ENCODE measurements at places on chromosomes 4 and X.

- no peak for DNase-seq
Observed at GRCh38 chrX:103794119-103794518, 17.5 kb downstream of the PLP1 start.

DNA sequence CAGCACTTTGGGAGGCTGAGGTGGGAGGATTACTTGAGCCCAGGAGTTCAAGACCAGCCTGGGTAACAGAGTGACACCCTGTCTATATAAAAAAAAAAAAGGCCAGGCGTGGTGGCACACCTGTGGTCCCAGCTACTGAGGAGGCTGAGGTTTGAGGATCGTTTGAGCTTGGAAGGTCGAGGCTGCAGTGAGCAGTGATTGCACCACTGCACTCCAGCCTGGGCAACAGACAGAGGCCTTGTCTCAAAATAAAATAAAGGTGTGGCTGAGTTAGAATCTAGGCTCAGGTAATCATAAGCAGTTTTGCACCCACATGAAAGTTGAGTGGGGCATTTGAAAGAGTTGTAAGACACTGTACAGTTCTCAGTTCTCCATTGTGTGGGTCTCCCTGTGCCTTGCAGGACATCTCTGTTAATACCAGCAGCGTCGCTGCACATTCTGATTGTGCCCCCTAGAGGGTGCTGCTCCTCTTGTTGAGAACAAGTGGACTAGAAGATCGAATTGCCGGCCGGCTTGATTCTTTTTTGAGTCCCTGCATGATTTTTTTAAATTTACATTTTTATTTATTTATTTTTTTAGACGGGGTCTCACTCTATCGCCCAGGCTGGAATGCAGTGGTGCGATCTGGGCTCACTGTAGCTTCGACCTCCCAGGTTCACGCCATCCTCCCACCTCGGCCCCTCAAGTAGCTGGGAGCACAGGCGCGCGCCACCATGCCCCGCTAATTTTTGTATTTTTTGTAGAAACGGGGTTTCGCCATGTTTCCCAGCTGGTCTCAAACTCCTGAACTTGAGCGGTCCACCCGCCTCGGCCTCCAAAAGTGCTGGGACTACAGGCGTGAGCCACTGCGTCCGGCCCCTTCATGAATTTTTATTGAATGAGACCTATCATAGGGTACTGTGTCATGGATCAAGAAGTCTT is 73.6 kb upstream of the RBMX start:
- DNase-seq = peak; percentile 17

- DNase-seq = no peak
Observed at GRCh38 chr4:141074098-141074878, 59.0 kb downstream of the RNF150 start.

DNA sequence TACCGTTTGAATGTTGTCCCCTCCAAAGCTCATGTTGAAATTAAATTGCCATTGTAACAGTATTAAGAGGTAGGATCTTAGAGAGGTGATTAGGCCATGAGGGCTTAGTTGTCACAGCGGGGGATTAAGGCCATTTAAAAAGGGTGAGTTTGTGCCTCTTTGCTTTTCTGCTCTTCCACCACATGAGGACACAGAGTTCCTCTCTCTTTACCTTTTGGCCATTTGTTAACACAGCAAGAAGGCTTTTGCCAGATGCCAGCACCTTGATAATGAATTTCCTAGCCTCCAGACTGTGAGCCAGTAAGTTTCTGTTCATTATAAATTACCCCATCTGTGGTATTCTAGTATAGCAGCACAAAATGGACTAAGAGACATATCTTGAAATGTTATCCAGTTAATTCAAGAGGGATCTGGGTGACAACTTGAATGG is 7.8 kb upstream of the HERC3 start:
- no peak for DNase-seq

- DNase-seq = no peak
Observed at GRCh38 chrX:16804923-16805464, 18.7 kb downstream of the TXLNG start.

DNA sequence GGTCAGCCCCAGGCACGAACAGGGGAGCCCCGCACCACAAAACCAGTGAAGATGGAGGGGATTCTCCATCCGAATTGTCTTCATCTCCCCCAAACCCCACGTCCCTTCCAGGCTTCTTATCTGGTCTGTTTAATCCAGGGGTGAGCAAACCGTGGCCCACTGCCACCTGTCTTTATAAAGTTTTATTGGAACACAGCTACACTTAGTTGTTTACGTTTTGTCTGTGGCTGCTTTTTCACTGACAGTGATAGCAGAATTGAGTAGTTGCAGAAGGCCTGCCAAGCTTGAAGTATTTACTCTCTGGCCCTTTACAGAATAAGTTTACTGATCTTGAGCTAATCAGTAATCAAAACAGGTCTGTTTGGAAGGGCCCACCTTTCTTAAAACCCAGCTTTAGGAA is 324.0 kb downstream of the ARHGAP10 start:
- DNase-seq = no peak

- DNase-seq = no peak
Observed at GRCh38 chrX:70359458-70359857, 63.7 kb upstream of the GDPD2 start.

- no peak for DNase-seq
Observed at GRCh38 chr4:59979061-59979460, 1221.1 kb upstream of the ADGRL3 start.

GRCh38 chr4:73751166-73751565 is 10.8 kb downstream of the CXCL8 start:
- DNase-seq = no peak

DNA sequence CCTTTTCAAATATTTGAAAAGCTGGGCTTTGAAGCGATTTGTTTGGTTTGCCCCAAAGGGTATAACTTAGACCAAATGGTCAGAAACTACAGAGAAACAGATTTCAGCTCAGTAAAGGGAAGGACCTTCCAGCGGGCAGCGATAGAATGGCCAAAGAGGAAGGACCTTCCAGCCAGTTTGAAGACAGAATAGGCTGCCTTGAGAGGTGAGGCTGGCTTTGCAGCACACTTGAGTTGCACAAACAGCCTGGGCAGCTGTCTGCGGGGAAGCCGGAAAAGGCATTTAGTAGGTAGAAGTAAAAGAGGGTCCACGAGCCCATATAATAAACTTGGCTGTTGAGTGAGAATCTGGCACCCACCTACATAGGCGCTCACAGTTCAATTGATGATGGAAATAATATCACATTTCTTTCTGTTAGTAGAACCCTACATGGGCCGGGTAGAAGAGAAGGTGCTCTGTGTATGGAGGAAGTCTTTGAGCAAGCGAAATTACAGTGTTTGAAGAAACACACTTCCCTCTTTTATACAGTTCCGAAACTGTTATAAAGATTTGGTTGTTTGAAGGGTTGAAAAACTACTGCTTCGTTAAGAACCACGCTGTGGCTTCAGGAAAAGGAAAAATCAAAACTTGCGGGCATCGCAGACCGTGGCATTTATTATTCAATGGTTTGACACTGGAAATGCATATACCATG is 75.0 kb upstream of the SORBS2 start:
- no peak for DNase-seq

GRCh38 chr4:122960611-122961000 is 38.2 kb upstream of the NUDT6 start:
- no peak for DNase-seq

DNA sequence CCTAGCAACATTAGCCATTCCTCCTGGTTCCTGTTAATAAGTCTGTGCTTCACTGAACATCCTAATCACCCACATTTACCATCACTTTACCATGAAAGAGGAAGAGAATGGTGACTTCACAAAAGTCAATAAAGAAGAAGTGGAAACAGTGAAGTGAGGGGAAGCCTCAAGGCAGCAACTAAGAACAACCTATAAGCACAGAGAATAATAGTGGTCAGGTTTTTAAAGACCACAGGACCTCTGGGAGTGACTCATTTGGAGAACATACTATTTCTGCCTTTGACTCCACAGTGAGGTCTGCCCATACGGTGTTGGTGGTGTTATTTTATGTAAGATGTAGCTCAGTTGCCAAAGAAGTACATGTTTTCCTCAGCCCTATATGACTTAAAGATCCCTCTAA is 86.0 kb upstream of the TET2 start:
- no peak for DNase-seq

DNA sequence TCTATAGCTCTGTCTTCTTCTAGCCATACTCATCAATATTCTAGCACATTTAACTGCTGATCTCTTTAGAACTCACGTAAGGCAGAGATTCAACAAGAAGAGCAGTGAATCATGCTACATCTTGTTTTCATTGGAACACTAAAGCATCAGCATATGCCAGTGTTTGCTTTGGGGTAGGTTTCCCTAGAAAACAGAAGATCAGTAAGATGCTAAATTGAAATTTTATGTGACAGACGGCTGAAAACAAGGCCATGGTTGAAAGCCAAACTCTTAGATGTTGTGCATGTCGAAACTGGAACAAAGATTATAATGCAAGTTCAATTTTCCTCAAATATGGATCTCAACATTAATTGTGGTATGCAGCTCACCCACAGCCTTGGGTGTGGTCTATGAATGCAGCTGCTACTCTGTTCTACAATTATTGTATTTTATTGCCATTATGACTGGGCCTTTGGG is 107.6 kb downstream of the PDLIM5 start:
- no peak for DNase-seq

DNA sequence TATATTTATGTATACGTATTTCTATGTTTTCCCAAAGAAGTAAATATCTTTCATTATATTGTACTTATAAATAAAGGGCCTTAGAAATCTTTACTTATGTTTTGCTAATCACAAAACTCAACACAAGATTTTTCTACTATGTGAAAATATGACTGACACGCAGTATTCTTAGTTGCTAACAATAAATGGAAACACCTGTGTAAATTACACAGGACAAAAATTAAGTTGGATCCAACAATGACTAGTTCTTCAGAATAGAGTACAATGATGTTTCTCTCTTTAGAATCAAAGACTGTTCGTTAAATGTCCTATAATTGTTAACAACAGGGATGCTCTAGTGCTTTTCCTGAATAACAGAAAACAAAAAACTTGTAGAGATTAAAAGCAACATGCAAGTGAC is 96.1 kb downstream of the PPP3CA start:
- DNase-seq = no peak

DNA sequence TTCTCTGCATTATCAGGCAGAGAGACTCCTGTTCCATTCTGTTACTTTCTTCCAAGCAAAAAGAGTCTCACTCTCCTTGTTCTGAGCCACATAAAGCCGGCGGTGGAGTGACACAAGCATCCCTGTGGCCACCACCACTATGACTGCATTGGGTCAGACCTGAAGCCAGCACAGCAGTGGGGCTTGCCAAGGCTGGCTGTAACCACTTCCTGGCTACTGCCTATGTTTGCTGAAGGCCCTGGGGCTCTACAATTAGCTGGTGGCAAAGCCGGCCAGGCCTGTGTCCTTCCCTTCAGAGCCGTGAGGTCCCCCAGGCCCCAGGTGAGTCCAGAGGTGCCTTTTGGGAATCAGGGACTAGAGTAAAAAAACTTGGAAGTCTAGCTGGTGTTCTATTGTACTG is 31.8 kb downstream of the PLAC8 start:
- no peak for DNase-seq

GRCh38 chr4:86626066-86626465 is 32.0 kb downstream of the PTPN13 start:
- DNase-seq = no peak

DNA sequence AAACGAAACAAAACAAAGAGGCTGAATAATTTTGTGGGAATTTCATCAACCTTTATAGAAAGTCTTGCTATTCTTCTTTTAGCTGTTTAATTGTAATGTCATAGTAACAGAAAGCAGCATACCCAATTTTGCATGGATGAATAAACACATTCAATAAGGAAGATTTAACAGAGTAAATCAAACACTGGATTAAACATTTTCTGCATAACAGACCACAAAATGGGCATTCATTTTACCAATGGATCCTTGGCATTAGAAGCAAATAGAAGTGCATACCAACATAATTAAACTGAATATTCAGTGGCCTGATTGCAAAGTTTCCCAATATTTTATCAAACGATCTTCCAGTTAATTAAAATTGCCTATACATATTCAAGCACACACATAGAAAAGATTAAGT is 4.4 kb upstream of the CHM start:
- DNase-seq = no peak

DNA sequence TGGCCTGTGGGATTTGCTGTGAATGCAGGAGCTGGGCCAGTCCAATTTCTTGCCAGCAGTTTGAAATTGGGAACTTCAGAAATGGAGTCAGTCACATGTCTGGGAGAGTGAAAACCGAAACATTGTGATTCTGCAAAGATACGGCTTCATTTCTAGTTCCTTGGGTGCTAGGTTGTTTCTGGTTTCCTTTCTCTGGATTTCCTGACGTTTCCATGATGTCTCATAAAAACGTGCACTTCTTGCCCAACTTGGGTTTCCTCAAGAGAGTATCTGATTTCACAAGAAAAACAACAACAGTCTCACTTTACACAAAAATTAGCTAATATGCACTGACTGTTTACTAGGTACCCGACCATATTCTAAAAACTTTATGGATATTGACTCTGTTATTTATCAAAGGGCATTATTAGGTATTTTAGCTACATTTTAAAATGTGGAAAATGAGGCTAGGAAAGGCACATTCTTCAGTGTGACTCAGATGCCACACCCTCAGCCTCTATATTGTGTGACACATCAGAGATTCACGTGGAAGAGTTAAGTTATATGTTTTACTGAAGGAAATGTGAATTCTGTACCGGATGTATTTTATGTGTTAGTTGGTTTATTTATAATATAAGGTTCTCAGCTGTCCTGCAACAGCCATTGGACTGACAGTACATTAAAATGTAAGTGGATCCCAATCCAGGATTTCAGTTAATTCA is 225.0 kb upstream of the PUDP start:
- no peak for DNase-seq

DNA sequence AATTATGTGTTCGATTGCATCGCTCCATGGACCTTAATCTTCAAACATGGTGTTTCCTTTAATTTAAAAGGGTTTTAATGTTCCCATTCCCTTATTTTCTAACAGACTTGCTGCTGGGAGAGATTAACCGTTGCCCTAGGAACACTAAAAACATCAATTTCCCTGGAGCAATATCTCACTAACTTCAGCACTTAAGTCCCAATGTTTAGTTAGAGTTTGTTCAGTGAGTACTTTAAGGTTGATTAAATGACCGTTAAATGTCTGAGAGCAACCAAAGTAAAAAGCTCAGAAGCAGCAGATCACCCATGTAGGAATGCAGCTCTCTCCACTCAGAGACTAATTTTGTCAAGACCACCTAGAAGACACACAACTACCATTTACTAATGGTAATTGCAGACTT is 111.2 kb upstream of the PDE5A start:
- no peak for DNase-seq

Data from stimulated activated CD8-positive, alpha-beta memory T cell treated with anti-CD3 and anti-CD28 coated beads, Interleukin-7, amount 100 ng/mL, for 1 hour (primary cell).